ENCODE measurements at places on chromosomes 4 and X.

DNA sequence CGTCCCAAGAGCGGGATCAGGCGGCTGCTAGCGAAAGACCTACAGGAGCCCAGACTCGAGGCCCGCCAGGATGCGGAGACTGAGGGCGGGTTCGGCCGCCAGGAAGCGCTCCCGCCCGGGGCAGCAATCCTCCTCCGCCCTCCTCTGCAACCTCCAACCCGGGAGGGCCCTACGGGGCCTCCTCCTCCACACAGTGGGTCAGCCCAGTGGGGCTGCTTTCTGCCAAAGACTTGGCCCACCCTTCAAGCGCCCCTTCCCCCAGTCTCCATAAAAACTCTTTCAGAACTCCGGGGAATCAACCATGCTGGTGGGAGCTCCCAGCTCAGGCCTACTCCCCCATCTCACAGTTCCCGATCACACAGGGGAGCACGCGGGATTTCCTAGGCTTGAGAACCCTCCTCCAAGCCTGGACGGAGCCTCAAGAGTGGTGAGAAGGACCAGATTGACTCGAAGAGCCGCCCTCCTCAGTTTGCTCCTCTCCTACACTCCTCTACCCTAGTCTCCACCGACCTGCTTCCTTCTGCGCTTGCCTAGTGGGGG, 77.5 kb downstream of the RLIM start:
- DNase-seq, result no peak

DNA sequence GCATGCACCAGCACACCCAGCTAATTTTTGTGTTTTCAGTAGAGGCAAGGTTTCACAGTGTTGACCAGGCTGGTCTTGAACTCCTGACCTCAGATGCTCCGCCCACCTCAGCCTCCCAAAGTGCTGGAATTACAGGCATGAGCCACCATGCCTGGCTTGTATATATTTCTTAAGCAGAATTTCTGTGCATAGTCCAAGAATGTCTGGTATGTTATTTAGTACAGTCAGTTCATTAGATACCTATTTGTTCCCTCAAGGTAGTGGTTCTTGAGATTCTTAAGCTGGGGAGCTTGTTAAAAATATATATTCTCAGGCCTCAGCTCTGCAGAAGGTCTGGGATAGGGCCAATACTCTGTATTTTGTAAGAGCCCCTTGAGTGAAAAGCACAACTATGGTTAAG, 4.6 kb upstream of the SERTM2 start:
- no peak for DNase-seq

DNA sequence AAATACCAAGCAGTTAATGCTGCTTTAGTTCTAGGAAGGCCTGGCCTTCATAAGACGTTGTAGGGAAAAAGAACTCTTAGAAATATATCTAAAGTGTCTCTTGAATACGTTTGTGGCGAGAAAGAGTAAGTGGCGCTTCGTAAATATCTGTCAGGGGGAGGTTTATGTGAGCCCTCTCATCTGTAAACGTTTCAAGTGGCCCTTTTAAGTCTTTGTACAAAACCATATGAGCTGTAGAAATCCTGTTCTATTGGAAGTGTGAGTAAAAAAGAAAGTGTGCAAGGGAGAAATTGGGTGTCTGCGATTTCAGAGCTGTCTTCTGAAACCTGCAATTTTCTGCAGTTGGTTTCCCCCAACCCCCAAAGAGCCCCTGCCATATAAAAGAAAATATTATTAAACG, 8.6 kb upstream of the INTU start:
- DNase-seq, result no peak

DNA sequence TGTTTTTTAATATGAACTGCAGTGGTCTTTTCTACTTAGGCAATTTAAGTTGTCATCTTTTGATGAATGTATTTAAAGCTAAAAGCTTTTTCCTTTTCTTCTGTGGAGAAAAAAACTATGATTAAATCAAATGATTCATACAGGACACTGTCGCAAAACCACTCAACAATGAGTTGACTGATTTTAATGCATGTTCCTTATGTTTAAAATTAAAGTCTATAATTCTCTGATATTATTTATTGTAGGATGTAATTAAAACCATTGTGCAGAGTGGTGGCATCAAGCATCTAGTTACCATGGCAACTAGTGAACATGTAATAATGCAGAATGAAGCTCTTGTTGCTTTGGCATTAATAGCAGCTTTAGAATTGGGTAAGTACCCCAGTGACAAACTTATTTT, 172.5 kb downstream of the RAP1GDS1 start:
- DNase-seq, result no peak

DNA sequence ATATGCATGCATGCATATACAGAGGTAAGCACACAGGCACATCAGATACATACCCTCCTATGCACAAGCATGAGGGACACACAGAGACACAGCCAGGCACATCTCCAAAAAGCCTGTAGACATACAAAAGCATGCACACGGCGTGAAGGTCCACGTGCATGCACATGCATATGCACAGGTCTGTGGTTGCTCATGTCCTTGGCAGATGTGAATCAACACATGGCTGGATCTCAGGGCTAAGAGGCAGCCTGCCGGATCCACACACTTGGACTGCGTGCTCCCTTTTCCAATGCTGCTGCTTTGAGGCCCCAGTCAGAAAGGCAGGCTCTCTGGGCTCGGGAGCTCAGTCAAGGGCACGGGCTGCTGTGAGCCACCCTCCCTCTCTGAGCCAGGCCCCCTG, 3.6 kb downstream of the STARD8 start:
- no peak for DNase-seq

DNA sequence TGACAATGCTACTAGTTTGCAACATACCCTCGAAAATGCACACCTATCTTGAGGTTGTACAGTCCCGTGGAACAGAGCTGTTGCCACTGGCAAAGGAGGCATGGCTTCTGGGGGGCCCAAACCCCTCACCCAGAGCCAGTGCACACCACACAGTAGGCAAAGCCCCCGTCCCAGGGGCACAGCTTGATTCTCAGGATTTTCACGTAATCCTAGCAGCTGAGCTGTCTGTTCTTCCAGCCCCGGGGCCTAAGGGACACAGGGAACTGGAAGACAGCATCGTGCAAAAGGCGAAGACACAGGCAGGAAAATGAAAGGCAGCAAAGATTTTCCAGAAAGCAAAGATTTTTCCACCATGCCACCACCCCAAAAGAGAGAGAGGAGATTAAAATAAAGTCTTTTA, 77.2 kb downstream of the JAKMIP1 start:
- no peak for DNase-seq

DNA sequence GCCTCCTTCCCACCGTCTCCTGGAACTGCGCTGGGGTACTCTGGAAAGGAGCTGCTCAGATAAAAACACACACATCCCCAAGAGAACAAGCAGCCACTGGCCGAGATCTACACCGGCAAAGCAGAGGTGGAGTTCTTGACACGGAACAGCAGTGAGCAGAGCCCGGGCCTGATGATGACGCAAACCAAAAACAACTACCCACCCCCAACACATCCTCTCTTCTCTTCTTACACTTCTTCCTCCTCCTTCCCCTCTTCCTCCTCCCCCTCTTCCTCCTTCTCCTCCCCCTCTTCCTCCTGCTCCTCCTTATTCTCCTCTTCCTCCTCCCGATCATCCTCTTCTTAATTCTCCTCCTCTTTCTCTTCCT, 4.6 kb downstream of the PNMA5 start:
- no peak for DNase-seq

DNA sequence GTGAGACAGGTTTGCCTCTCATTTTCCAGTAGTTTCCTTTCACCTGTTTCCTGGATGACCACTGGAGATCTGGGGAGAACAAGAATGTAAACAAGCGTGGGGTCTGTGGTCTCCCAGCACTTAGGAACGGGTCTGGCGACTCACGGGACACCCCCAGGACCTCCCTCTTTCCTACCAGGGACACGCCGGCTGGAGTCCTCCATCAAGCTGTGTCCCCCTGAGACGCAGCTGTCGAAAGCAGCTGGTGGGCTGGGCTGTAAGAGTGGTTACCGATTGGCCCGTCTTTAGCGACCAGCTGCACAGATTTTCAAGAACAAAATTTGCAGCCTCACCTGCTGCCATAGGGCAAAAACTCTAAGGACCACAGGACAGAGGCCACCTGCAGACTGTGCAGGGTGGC, 11.9 kb downstream of the LRPAP1 start:
- no peak for DNase-seq

GRCh38 chr4:150209140-150209829, 131.0 kb downstream of the DCLK2 start:
- no peak for DNase-seq

- DNase-seq, result no peak
Measured at GRCh38 chrX:50169717-50170116, 31.1 kb downstream of the AKAP4 start.

- no peak for DNase-seq
Measured at GRCh38 chr4:81599742-81600380, 128.2 kb upstream of the RASGEF1B start.

GRCh38 chr4:36492590-36492989, 211.2 kb downstream of the DTHD1 start:
- DNase-seq, result no peak

GRCh38 chr4:117249333-117249732, 164.0 kb upstream of the TRAM1L1 start:
- no peak for DNase-seq

GRCh38 chr4:176377780-176378179, 58.0 kb downstream of the SPCS3 start:
- no peak for DNase-seq

DNA sequence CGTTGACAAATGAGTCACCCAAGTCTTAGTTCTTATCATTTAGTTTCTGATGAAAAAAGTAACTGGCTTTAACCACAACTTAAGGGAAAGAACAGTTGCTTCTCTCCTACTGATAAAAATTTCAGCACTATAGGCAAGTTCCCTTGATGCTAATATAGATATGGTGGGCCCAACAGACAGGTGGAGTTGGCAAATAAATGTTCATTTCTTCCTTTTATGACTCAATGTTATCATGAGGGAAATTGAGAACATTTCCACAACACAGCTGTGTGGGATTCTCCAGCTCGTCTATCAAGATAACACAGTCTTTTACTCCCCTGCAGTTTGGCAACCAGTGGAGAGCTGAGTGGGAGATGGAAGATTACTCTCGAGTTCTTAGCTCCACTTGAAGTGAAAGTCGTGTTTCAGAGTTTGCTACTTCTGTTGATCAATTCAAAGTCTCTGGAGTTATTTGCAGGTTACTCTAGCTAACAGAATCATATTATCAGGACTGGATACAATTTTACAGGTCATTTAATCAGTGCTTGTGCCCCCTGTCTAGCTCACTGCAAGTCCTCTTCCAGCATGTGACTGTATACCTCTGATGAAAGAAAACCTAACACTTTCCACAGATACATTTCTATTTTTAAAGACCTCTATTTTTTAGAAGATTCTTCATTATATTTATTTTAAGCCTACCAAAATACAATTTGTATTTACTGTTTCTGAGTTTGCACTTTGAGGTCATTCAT, 270.6 kb upstream of the GK2 start:
- DNase-seq, result no peak

DNA sequence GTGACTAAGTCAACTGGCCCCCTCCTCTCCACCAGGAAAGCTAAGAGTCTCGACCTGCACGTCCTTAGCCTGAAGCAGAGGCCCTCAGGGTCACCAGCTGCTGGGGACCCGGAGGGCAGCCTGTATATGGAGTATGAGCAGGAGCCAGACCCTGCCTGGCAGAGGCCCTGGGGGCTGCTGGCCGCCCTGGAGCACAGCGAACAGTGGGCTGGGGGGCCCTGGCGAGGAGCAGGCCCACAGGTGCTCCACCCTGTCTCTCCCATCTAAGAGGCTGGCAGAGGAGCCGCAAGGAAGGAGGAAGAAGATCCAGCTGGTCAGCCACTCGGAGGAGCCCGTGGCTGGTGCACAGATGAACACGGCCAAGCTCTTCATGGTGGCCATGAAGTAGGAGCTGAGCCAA, 61.2 kb downstream of the ALPK1 start:
- no peak for DNase-seq

DNA sequence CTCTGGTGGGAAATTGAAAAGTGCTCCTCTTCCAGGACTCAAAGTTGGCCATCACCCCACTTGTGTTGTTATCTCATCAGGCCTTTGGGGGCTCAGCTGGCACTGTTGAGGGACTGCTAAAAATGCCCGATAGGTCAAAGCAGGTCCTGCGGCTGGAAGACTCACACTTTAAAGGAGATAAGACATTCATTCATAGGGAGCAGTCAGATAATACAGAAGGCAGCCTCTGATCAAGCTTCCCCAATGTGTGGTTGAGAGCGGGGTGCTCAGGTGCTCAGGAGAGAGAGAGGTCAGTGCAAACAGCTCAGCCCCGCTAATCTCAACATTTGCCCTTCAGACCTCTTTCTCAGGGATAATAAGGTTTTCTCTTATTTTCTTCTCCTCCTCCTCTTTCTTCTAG, 70.3 kb downstream of the TMEM154 start:
- no peak for DNase-seq

- no peak for DNase-seq
Measured at GRCh38 chrX:1139185-1139500, 73.3 kb downstream of the CRLF2 start.

DNA sequence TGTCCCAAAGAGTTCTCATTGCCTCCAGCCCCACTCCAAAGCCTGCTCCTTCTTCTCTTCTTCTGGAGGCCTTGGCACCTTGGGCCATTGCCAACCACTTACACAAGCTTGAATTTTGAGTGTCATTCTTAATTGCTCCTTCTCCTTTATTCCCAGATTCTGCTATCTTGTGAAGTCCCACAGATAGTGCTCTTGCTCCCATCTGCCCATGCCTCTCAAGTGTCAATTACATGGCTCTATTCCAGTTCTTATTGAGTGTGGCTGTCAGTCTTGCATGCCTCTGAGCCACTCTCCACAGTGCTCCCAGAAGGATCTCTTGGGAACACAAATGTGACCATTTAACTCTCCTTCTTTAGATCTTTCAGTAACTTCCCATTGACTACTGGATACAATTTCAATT, 117.3 kb upstream of the SFRP2 start:
- DNase-seq, result no peak

DNA sequence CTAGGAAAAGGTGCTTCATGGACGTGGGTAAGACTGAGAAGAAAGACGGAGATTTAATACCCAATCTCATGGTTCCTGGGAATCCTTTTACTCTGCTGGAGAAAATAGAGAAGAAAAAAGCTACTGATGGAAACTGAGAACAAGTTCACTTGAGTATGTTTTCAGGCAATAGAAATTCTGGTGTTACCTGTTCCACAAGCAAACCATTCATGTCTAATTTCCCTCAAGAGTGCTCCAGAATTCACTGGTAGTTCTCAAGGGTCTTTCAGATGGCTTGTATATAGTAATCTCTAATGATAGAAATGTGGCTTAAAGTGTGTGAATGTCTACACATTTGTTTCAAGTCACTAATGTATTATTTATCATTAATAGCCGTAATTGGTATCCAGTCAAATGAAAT, 22.5 kb downstream of the SETD7 start:
- no peak for DNase-seq
